NCI-H774 (cell line): ENCODE measurements at places on chromosomes 3 and 15.

DNA sequence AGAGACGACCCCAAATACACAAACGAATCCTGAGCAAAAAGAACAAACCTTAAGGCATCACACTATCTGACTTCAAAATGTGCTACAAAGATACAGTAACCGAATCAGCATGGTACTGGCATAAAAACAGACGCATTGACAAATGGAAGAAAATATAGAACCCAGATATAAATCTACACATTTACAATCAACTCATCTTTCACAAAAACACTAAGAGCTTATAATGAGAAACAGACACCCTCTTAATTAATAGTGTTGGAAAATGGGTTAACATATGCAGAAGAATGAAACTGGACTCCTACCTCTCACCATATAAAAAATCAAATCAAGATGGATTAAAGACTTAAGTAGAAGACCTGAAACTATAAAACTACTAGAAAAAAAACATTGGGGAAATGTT, 130.3 kb upstream of the DCBLD2 start:
- DNase-seq: no peak

GRCh38 chr3:131546441-131546840, 43.7 kb upstream of the MRPL3 start:
- no peak for DNase-seq

DNA sequence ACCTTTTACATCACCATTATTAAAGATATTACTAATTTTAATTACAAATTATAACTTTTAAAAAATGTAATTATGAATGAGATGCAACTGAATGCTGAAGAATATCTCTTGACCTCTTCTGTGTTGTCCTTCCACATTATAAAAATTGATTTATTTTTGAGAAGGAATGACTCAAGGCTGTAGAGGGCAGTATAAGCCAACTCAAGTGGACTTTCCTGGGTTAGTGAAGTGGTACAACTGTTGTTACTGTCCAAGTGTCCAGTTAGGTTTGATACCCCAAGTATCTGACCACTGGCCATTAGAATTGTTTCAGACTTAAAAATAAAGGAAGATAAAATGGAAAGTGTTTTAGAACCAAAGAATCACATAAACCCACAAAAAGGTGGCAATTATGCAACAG, 51.9 kb downstream of the BBX start:
- DNase-seq: no peak

DNA sequence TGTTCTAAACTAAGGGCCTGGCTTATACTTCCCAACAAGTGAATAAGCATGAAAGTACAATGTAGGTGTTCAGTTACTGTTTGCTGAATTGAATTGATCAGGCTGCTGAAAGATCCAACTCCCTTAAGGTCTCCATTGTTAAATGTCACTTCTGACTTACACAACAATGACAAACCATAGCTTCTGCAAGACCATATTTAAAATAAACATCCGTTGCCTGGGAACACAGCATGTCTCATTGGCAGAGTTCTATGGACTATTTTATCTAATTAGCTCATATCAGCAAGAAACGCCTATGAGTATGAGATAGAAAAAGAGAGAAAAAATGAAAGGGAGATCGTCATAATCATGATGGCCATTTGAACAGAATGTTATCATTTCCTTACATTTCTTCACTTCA, 605.4 kb downstream of the FGF12 start:
- no peak for DNase-seq
